Fibroblast of the aortic adventitia (primary cell): ENCODE measurements at places on chromosomes 7 and 10.

DNA sequence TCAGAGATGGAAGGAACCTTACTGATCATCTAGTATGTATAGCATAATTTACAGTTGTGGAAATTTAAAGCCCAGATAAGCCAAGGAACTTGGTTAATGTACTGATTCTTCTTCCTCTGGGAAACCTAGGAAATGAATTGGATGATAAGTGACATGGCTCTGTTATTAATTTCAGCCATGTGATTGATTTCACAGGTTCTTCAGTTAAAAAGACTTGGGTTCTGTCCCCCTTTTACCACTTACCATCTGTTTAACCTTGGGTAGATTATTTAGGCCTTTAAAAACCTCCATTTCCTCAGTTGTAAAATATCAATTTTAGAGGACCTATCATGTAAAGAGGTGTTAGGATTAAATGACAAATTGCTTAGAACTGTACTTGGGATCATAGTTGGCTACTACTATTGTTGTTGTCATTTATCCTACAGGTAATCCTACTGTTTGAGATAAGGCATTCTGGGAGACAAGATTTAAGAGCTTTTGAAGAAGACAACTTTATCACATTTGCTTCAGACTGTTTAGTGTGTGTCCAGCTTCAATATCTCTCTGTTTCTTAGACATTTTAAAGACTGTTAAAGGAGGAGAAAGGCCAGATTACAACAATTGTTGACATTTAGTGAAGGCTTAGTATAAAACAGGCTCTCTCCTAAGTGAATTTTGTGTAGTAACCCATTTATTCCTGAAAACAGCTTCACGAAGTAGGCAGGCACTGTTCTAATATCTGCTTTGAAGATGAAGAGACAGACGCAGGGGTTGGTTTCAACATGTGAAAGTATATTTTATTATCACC, 997.1 kb upstream of the C7orf33 start:
- no peak for DNase-seq

GRCh38 chr10:35675846-35676245, 33.8 kb upstream of the FZD8 start:
- peak; percentile 1 for DNase-seq

- peak; percentile 91 for DNase-seq
Measured at GRCh38 chr7:2104107-2104710, 128.5 kb downstream of the MAD1L1 start.

DNA sequence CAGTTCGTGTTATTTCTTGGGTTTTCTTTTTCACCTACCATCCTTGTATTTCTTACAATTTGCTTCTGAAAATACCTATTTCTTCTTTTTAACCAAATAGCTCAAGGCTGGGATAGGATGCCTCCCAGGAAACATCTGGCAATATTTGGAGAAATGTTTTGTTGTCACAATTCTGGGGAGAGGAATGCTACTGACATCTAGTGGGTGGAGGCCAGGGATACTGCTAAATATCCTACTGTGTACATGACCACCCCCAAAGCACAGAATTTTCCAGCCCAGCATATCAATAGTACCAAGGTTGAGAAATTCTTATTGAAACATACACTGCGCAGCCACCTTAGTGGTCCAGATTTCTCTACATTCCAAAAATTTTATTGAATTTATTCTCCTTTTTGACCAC, 55.5 kb downstream of the CNTNAP2 start:
- no peak for DNase-seq

- peak; percentile 99 for DNase-seq
Measured at GRCh38 chr7:1536743-1537534, 6.4 kb downstream of the MAFK start.

DNA sequence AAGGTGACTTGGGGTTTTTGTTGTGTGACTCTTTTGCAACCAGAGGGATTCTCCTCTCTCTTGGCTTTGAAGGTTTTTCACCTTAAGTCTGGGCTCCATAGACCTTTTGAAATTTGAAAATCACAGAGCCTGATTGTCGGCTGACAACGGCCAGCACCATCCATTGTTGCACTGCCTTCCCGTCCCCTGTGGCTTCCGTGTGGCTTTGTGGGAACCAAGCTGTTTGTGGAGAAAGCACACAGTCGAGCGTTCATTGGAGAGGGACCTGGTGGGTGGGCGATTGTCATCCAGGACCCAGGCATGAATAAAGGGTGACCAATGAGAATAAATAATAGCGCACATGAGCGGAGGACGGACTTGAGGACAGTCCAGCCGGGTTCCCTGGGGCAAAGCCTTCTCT, 7.4 kb upstream of the RAMP3 start:
- DNase-seq: no peak

- DNase-seq: no peak
Measured at GRCh38 chr7:140519007-140519399, 39.7 kb upstream of the MKRN1 start.

DNA sequence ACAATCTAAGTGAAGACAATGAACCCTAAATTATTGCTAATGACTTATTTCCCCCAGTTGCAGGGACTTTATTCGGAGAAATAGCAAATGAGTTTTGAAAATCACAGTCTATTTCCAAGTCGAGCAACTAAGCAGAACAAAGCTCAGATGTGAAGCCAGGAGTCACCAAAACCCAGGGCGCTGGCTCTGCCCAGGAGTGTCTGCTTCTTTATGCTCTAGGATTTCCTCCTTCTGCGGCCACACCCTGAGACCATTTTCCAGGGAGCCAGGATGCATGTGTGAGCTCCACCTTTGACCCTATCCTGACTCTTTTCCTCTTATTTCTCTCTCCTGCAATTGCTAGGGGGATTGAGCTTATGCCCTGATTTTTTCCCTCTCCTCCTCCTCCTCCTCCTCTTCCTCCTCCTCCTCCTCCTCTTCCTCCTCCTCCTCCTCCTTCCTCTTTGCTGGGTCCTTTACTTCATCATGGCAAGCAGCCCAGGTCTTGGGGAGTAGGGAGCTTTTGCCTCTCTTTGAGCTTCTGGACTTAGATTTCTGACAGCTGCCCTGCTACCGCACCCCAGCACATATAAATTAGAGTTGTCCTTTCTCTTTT, 234.4 kb downstream of the ARL4A start:
- DNase-seq: no peak

- no peak for DNase-seq
Measured at GRCh38 chr10:52956461-52956860, 183.9 kb upstream of the MBL2 start.

DNA sequence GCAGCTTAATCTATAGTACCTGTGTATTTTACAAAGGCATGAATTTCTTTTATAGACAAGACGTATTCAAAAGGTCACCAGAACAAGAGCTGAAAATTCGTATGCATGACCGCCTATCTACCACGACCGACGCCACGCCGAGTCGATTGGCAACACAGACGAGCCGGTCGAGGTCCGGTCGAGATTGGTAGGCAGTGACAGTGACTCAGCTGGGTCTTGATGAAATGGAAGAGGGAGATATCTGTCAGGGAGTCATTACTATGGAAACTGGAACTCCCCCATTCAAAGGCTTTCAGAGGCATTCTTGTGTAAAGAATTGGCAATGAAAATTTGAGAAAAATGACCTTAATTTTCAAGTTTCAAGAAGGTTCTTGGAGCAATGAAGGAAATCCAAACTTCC, 2.1 kb downstream of the ATP5MK start:
- no peak for DNase-seq
